ENCODE measurements at places on chromosomes 7 and 10. TPM values are rescaled to one million over a fixed set of nuclear protein-coding genes. Genes with fewer than 3 reads are reported as not detected.

BCAP29 gene
- 47.6 TPM for total RNA-seq

TUBGCP2 gene
- 45.1 TPM for total RNA-seq

ASB4 gene
- 0.23 TPM for total RNA-seq

GPR85 gene
- total RNA-seq: not detected

MKI67 gene
- 58.1 TPM for total RNA-seq

GIMAP1 gene
- not detected for total RNA-seq

LRRC18 gene
- not detected for total RNA-seq

PDCD4 gene
- 29.3 TPM for total RNA-seq

SPDYE3 gene
- total RNA-seq: not detected

DYNC1I1 gene
- total RNA-seq: 0.27 TPM

All from A549 treated with CpdA at 1 μM for 4 hours (cell line).